ENCODE measurements at places on chromosomes 6 and 20.

GRCh38 chr6:939526-940252, 246.8 kb upstream of the EXOC2 start:
- DNase-seq: no peak

GRCh38 chr6:52666071-52666470, 4.8 kb upstream of the TMEM14A start:
- no peak for DNase-seq

- DNase-seq: peak; percentile 56
Measured at GRCh38 chr20:43766385-43766784, 39.6 kb upstream of the GTSF1L start.

DNA sequence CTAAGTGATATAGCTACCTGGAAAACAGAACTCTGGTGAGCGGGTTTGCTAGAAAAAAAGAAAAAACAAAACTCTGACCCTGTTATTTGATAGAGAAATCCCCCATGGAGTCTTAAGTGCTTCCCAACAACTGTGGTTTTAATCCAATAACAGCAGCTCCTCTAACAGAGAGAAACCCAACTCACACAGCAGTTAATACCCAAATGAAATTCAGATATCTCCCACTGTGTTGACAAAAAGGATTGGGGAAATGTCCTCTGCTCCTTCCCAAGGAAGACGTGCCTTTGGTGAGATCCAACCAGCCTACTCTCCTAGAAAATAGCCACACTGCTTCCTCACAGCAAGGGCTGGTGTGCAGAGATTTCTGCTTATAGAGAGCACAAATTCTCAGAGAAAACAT, 200.4 kb upstream of the FBXL4 start:
- DNase-seq: no peak

DNA sequence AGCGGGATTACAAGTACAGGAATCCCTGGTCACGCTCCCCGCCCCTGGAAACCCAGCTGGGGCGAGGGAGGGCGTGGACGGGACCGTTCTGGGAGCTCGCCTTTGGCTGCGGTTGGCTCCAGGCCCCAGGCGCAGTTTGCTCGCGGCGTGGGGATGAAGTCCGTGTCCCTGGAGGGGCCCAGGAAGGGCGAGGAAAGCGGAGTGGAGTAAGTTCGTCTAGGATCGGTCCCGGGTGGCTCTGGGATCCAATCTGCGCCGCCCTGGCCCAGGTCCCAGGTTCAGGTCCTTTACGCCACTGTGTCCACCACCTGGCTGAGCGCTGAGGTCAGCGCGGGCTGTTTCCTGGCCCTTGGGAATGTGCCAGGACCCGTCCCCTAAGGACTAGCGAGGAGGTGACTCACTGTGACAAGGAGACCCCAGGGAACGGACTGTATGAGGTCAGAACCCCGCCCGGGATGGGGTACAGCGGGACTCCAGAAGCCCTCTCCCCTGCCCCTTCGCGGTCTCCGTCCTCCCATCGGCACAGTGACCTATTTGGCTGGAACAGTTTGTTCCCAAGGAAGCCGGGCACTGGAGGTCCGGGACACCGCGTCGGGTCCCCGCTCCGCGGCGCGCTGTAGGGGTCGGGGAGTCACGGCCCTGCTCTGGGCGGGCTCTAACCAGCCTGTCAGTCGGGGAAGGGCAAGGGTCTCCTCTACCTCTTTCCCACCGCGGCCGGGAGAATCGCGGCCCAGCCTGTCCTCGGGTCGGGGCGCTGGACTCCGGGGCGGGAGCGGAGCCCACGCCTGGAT, 724 bp downstream of the CDKN1A start:
- DNase-seq: no peak

- no peak for DNase-seq
Measured at GRCh38 chr20:4457566-4458543, 263.9 kb upstream of the PRND start.

- DNase-seq: no peak
Measured at GRCh38 chr6:43945768-43946080, 175.7 kb downstream of the VEGFA start.

DNA sequence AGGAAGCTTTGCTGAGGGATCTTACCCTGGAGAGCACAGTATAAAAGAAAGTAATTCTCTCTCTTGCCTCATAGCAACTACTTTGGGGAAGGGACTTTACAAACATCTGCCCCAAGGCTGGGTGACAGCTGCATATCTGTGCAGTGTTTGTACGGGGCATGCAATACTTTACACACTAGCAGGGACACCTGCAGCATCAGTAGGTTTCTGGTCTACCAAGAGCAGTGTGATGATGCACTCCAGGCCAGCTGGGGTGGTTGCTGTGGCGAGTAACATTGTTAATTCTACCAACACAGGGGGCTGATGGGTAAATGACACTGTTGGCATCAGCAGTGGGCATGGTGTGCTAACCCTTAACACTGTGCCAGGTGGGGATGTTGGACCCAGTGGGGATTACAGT, 48.0 kb downstream of the ADTRP start:
- no peak for DNase-seq

DNA sequence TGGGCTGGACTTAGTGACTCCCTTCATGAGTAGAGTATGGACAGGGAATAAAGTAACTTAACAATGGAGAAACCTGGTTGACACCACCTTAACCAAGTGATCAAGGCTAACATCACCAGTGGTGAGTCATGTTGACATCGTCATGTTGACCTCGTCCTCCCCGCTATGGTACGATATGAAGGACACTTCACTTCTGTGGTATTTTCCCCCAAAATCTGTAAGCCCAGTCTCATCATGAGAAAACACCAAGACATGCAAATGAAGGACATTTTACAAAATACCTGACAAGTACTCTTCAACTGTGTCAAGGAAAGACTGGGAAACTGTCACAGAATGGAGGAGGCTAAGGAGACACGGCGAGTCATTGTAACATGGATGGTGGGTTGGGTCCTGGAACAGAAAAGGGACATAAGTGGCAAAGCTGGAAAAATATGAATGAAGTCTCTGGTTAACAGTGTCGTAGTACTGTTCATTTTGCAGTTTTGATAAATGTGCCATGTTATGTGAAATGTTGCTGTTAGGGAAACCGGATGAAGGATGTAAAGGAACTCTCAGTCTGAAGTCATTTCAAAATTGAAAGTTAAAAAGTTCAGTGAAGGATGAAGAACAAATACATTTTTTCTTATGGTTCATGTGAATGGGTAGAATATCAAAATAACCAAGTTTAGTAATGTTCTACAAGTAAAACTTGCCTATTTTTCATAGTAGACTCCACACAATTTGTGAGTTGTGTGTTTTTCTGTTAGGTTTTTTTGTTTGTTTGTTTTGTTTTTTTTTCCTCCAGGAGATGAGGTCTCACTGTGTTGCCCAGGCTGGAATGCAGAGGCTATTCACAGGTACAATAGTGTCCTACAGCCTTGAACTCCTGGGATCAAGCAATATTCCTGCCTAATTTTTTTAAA, 247.5 kb downstream of the TMEM242 start:
- DNase-seq: no peak

- DNase-seq: no peak
Measured at GRCh38 chr6:130744576-130745366, 82.4 kb upstream of the SMLR1 start.

DNA sequence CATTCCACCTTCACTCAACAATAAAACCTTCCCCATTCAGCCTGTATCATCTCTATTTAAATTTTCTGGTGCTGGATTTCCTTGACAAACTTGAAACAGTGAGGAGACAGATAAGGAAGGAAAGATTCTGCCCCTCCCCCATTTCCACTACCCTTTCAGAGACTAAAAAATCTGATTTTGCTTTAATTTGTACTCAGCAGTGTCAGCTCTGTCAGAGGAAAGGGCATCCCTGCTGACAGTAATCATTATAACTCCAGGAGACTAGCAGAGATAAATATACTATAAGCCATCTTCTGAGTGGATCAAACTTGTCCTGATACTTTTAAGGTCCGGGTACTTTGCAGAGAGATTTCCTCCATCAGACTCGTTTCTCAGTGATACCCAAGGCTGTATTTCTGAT, 155.6 kb downstream of the SAMD5 start:
- DNase-seq: no peak

GRCh38 chr6:141259807-141260206, 872.9 kb upstream of the GJE1 start:
- no peak for DNase-seq

GRCh38 chr6:17482711-17483110, 89.3 kb downstream of the CAP2 start:
- DNase-seq: no peak
